ENCODE measurements at places on chromosomes 12 and 14.

DNA sequence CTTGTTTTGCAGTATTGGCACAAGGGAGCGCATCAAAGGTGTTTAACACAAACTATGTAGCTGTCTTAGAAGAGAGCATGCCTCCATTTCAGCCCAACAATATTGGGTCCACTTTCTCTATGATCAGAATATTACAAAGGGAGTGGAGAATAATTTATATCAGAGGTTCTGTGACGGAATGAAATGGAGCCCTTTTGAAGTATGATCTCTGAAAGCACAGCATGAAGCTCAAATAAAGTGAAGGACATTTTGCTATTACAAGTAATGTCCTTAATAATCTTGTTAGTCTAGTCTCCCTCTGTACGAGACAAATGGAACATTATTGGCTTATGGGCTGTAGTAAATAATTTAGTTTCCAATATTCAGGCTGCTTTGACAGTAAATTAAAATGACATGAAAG, 302.7 kb downstream of the NPAS3 start:
- no peak for DNase-seq

- no peak for DNase-seq
These were observed 685 bp upstream of the MYL6B start for GRCh38 chr12:56151672-56152131.

- peak; percentile 66 for DNase-seq
These were observed 9.5 kb downstream of the NOC4L start for GRCh38 chr12:132153501-132154340.

DNA sequence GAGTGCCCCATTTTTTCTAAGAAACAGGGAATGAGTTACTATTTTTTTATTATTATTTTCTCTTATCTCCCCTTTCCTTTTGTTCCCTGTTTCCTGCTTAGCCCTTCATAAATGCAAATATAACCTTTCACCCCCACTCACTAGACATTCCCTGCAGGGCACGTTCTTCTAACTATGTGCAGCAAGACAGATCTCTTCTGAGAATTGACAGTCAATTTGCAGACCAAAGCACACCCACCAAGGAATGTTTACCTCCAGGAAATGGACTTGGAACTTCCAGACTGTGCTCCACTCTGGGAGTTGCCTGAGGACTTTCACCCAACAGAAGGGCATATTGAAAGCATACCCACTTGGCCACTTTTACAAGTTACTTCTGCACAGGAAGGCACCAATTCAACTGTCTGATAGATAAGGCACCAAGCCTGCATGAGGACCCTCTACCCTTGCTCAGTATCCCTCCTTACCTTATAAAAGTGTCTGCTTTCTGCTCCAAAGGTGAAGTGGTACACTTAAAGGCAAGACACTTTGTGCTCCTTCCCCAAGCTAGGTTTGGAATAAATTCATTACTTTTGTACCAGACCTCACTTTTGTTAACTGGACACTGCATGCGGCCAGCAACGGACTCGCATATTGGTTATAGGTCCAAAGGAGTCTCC, 6.5 kb downstream of the TAS2R19 start:
- no peak for DNase-seq

DNA sequence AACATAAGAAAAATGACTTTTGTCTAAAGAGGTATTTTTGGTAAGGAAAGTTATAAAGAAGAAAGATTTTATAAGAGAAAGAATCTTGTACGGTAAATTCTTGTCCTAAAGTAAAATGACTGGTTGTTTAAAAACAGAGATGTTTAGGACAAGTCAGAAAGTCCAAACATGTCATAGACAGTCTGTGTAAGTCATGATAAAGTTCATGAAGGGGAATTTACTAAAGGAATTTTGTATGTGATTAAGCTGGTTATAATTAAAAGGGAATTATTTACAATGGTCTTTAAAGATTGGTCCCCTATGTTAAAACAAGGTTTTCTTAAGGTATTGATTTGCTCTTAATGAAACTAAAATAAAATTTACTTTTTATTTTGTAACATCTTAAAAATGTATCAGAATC, 269.4 kb upstream of the CCDC196 start:
- DNase-seq, result no peak

DNA sequence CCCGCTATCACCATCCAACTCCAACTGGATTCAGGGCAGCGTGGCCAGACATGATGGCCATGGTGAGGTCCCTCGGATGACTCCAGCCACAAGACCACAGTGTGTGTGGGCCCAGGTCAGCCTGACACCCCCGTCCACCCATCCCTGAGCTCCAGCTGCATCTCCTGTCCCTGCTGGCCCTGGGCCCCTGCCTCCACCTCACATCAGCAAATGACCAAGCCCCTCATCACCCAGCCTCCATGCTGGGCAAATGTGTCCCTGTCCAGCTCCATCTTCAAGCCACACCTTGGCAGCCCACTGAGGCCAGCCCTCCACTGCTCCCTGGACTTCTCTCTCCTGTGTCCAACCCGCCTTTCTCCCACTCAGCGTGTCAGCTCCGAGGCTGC, 3.2 kb downstream of the GPR132 start:
- DNase-seq, result no peak

DNA sequence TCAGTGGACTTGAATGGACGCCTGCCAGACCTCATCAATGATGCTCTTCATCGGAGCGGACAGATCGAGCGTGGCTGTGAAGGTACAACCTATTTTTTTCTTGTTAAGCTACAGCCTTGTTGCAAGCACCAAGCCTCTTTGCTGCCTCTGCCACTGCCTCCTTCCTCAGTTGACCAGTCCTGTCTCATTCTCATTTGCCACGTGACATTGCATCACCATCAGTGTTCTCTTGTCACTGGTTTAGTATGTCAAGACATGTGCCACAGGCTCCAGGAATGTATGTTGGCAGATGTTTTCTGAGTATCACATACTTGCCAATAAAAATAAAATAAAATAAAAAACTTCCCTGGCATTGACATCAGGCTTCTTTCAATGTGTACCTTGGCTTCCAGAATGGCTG, 798.1 kb downstream of the NRXN3 start:
- no peak for DNase-seq

Data from fibroblast of upper back skin (primary cell).